ENCODE measurements at places on chromosomes 16 and 17.

DNA sequence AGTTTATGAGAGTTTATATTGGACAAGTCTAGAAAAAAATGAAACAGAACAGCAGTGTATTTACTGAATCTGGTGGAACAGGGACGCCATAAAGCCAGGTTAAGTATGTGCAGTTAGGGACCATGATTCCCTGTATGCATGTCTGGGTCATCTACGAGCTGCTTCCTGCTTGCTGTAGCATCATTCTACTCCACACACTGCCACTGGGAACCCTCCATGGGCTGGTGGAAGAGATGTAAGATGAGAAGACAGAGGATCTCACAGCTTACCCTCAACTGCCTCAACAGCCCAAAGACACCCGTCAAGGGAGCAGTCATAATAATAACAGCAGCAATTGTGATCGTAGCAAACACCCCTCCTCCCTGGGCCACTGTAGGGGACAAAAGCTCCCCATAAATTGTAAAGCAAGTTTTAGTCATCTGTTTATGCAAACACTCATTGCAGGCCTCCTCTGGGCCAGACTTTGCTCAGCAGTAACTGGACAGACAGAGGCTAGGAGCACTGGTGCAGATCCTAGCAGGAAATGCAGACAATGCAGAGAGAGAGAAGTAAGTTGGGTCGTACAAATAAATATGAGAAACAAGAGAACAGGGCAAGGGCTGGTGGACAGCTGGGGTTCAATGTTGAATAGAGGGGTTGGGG, 188.0 kb downstream of the SOX9 start:
- no peak for DNase-seq

DNA sequence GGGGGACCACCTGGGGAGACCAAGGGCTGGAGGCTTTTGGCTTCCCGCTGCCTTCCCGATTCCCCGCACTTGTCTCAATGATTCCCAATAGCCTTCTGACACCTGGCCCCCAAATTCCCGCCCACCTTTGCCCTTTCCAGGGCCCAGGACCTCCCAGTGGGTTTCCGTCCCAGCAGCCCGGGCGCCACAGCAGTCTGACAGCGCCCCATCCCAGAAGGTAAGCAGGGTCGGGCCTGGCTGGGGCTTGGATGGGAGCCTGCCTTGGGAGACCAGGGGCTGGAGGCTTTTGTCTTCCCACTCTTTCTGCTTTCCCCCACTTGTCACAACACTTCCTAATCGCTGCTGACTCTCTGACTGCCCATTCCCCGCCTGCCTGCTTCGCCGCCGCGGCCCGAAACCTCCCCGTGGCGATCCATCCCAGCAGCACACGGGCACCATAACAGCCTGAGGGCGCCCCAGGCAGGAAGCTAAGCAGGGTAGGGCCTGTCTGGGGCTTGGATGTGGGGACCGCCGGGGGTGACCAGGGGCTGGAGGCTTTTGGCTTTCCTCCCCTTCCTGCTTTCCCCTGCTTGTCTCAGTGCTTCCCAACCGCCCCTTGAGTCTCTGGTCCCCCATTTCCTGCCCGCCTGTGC, 2289.3 kb downstream of the TP53TG3F start:
- no peak for DNase-seq

DNA sequence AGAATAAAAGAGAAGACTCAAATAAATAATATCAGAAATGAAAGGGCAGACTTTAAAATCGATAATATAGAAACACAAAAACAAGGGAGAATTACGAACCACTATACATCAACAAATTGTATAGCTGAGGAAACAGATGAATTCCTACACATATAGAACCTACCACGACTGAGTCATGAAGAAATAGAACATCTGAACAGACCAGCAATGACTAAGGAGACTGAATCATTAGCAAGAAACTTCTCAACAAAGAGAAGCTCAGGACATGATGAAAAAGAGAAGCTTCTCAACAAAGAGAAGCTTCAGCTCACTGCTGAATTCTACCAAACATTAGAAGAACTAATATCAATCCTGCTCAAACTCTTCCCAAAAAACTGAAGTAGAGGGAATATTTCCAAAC, 255.9 kb downstream of the CEP112 start:
- DNase-seq: no peak

- no peak for DNase-seq
Measured at GRCh38 chr17:1022278-1023024, 25.5 kb downstream of the TIMM22 start.

DNA sequence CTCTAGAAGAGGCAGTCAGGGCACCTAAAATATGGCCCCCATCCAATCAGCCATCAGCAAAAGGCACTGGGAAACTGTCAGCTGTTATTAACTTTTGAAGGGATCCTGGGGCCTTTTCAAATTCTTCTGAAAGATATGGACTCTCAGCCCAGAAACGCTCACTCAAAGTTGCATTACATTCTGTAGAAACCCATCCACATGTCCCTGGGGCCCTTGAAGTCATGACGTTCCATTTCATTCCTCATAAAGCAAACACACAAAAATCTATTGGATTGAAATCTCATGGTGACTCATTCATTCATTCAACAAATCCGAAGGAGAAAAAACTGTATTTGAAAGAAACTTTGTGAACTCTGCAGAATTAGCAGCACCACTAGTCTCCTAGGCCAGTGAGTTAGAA, 215.3 kb downstream of the C16orf95 start:
- no peak for DNase-seq

- no peak for DNase-seq
Measured at GRCh38 chr16:5604770-5605169, 507.2 kb upstream of the EEF2KMT start.

DNA sequence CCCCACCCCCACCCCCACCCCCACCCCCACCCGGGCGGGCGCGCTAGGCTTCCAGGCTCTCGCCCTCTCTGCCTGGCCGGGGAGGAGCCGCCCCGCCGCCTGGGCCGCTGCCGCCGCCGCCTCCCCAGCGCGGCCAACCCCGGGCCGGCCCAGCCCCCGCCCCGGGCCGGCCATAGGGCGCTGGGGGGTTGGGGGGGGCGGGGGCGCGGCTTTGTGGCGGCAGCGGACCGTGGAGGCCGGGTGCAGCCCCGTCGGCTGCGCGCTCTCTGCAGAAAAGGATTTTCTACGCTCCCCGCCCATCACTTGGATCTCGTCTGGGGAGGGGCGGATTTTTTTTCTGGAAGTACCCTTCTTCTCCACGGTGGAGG, 230.9 kb downstream of the MRTFB start:
- DNase-seq: no peak

GRCh38 chr16:28823291-28823872, 583 bp downstream of the ATXN2L start:
- no peak for DNase-seq

GRCh38 chr16:57019746-57020145, 30.4 kb downstream of the NLRC5 start:
- no peak for DNase-seq

- no peak for DNase-seq
Measured at GRCh38 chr17:6090253-6090652, 20.1 kb downstream of the WSCD1 start.

DNA sequence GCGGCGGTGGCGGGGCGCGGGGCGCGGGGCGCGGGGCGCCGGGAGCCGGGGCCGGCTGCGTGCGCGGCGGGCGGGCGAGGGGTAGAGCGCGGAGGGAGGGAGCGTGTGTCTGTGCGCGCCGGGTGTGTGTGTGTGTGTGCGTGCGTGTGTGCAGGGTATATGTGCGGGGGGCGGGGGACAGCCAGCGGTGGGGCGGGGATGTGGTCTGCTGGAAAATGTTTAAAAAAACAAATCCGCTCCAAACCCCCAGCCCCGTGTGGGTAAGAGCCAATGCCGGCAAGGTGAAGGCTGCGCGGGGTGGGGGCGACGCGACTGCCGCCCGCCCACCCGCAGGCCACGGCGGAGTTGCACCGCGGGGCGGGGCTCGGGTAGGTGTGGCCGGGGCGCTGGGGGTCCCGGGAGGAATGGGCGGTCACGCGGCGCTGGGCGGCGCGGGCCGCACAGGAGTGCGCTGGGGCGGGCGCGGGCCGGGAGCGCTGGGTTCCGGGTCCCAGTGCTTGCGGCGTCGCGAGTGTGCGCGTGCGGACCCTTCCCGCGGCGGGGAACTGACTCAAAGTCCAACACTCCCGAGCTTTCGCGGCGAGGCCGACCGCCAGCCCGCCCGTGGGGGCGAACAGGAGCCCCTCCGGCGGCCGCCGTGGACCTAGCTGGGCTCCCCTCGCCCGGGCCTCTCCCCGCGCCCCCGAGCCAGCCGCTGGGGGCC, at the start of gene CYGB:
Gene CYGB, minus strand, starts transcription at position 132 of the 703 bp plus-strand sequence. CDS start 167 bp downstream, outside the sequence.
- DNase-seq: no peak

DNA sequence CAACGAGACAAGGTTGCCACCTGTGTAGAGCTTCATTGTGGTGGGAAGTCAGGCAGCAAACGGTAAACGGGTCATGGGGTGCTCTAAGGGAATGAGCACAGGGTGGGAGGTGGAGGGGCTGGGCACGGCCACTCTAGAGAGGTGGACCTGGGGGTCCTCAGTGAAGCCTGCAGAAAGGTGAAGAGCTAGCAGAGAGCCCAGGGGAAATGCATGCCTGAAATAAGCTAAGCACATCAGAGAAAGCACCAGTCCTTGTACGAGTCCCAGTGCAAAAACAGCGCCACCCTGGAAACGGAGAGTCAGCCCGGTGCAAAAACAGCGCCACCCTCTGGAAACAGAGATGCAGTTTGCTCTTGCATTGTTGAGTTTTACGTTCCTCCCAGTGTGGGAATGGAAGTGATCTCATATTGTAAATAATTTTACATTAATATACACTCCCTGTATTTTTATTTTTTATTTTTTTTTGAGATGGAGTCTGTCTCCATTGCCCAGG, 65.0 kb downstream of the TBC1D16 start:
- DNase-seq: no peak

DNA sequence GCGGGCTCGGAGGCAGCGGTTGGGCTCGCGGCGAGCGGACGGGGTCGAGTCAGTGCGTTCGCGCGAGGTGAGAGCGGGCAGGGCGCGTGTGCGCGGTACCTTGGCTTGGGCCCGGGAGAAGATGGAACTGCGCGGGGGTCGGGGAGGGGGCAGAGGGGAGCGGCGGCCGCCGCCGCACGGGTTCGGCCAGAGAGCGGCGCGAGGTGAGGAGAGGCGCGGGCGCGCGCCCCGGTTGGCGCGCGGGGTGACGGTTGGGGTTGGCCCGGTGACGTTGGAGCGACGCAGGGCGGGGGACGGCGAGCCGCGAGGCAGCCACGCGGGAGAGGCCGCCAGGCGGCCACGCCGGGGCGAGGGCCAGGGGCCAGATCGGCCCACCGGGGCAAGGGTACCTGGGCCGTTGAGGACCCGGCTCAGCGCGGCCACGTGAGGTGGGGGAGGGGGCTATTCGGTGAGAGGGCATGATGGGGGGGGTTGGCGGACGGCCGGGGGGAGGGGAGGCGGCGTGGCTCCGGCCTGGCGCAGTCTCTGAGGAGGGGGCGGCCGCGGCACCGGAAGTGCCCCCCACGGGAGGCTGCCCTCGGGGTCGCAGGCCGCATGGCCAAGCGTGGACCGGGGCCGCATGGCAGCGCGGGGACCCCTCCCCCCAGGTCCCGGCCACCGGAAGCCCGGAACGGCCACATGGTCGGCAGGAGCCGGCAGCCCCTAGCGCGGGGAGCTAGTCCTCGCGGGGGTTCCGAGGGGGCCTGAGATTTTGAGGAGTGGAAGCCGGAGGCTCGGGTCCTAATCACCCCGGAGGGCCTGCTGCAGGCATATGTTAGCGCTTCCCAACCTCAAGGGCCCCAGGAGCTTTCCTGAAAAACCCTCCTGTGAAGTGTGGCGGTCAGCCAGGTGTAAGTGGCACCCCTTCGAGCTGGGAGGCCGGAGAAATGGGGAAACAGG, 527 bp downstream of the EIF5A start:
- no peak for DNase-seq

GRCh38 chr17:34721326-34721725, 141.9 kb downstream of the TMEM132E start:
- no peak for DNase-seq

All from NK-92 treated with Interleukin-12 subunit alpha and Interleukin-12 subunit beta, amount 100 ng/mL, for 24 hours (cell line).